ENCODE measurements at places on chromosomes 5 and 9.

DNA sequence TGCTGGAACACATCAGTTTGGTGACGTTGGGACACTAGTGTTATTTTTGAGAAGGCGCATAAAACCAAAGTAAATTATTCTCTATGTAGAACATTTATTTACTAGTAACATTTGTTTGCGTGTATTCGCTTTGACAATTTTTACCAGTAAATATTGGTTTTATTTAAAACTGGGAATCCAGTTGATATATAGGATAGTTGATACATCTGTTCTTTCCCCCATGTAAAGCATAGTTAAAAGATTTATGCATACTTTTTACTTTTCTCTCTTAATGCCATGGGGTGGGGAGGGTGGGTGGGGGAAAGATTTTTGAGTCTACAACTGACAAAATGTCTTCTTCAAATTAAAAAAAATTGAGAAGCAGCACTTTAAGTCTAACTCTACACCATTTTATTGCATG lies at the start of gene IGIP:
Gene IGIP, plus strand, starts transcription at position 301 of the 400 bp plus-strand sequence. CDS start 2,540 bp downstream, outside the sequence.
- DNase-seq: no peak

- DNase-seq: no peak
Observed at GRCh38 chr5:62956597-62956996, 378.0 kb downstream of the LRRC70 start.

DNA sequence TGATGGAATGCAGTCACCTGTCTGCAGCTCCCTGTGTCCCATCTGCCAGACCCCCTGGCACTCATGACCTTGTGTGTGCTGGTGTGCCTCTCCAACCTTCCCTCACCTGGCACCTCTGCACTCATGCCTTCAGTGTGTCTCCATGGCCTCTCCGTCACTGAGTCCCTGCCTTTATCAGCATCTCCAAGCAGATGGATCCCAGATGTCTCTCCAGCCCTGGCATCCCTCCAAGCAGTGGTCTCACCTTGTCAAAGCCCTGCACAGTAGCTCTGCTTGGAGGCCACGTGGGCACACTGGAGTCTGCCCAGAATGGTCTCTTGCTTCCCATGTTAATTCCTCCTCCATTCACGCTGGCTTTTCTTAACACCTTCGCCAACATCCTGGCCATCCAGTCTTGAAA lies 84.8 kb downstream of the DAP start:
- DNase-seq: no peak

DNA sequence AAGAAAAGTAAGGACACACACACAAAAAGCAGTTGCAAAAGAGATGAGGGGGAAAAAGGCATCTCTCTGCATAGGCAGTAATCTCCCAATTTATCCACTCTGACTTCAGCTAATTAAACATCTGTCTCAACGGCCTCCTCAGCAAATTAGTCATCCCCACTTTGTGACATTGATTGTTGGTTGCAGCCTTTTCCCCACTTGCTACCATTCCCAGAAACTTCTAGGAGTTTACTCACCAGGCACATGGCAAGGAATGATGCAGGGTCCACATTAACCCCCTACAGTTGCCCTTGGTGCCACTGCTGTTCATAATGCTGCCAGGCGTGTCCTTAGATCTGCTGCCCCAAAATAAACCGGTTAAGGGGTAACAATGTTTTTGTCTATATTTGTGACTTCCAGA lies 174.6 kb downstream of the MAPKAP1 start:
- DNase-seq: no peak

GRCh38 chr5:31939151-31939550 lies 235.0 kb downstream of the GOLPH3 start:
- DNase-seq: no peak

DNA sequence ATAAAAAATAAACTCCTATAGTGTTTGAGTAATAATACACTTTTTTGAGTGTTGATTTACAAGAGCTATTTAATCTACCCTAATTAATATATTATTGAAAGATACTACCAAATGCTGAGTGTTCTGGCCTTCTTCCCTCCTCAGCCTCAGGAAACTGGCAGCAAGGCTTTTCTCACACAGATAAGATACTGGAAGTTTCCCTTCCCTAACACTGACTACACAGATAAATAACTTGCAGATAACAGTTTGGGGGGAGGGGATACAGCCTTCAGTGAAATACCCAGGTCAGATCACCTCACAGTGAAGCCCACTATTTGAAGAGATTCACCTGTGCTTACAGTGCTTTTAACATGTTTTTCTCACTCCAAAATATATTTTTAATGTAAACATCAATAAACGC lies 1.6 kb upstream of the NIPSNAP3A start:
- no peak for DNase-seq

DNA sequence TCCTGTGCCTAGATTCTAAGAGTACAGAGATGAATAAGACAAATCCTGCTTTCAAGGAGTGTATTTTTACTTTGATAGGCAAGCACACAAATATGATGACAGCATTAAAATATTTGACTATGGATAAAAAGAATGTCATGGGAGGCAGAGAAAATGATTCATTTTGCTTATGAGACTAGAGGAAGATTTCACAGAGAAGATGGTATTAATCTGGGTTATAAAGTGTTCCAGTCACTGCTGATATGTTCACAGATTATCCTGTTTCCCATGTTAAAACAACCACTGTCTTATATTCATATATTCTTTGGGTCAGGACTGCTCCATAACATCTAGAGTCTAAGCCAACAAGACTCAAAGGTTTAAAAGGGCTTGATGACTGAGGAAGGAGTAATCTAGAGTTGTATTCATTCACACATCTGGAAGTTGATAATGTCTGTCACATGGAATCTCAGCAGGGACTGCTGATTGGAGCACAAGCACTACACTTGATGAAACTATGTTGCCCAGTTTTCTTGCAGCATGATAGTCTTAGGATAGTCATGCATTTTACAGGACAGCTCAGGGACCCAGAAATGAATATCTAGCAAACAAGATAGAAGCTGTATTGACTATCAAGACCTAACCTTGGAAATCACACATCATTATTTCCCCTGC lies 79.3 kb downstream of the STARD4 start:
- DNase-seq: no peak

DNA sequence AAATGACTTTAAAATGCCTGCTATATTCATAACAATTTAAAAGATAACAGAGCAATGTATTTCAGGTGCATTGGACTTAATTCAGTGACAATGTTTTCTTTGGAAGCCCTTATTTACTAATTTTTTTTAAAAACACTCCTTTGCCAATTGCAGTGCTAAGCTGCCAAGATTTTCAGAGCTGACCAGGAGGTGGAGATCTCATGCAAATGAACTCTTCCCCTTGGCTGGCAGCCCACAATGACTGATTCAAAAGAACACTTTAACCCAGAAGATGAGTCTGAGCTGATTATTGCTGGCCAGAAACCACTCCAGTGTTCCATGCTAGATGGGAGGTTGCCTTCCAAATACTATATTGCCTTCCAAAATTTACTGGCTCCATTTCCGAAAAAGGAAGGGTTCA lies 128.3 kb upstream of the CCNH start:
- DNase-seq: no peak

DNA sequence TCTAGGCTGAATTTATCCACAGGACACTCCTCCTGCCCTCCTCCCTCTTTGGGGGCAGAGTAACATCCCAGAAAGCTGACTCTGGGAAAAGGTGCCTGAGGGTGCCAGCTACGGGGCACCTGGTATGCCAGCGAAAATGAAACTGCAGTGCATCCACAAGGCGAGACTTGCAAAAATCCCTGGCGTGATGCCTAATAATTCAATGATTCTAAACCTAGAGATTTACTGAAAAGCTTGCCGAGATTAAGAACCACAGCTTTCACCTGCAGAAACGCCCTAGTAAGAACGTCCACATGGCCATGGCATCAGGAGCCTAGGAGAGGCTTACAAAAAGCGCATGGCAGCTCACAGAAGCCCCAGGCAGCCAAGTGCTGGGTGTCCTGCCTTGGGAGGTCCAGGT lies 20.9 kb downstream of the CCNJL start:
- no peak for DNase-seq

GRCh38 chr9:93237540-93237939 lies 53.6 kb downstream of the WNK2 start:
- no peak for DNase-seq

GRCh38 chr5:113153512-113154097 lies 177.0 kb downstream of the DCP2 start:
- no peak for DNase-seq

- no peak for DNase-seq
Observed at GRCh38 chr5:121987052-121987684, 25.4 kb downstream of the SRFBP1 start.

- no peak for DNase-seq
Observed at GRCh38 chr9:121295662-121296191, 27.8 kb downstream of the GSN start.

Data from nephron progenitor cell (in vitro differentiated cells).